Keratinocyte (primary cell): ENCODE measurements at places on chromosomes 11 and 22. TPM values are rescaled to one million over a fixed set of nuclear protein-coding genes. Genes with fewer than 3 reads are reported as not detected.

ARFIP2 gene
- 65.2 to 89.3 TPM (median 66.3 TPM) in 3 replicates for polyA plus RNA-seq

GRCh38 chr11:119717839-119718534 lies 11.0 kb downstream of the NECTIN1 start:
- no peak for DNase-seq

CREB3L1 gene
- polyA plus RNA-seq, result 0.06 to 0.19 TPM in 2 of 3 replicates, not detected in the other

GRCh38 chr11:47571895-47572294 lies 6.5 kb downstream of the PTPMT1 start:
- DNase-seq, result no peak

GRCh38 chr11:11407763-11408084 lies 54.7 kb upstream of the CSNK2A3 start:
- no peak for DNase-seq

CARD18 gene
- polyA plus RNA-seq, result 2.5 to 11.5 TPM (median 10.4 TPM) in 3 replicates

DNA sequence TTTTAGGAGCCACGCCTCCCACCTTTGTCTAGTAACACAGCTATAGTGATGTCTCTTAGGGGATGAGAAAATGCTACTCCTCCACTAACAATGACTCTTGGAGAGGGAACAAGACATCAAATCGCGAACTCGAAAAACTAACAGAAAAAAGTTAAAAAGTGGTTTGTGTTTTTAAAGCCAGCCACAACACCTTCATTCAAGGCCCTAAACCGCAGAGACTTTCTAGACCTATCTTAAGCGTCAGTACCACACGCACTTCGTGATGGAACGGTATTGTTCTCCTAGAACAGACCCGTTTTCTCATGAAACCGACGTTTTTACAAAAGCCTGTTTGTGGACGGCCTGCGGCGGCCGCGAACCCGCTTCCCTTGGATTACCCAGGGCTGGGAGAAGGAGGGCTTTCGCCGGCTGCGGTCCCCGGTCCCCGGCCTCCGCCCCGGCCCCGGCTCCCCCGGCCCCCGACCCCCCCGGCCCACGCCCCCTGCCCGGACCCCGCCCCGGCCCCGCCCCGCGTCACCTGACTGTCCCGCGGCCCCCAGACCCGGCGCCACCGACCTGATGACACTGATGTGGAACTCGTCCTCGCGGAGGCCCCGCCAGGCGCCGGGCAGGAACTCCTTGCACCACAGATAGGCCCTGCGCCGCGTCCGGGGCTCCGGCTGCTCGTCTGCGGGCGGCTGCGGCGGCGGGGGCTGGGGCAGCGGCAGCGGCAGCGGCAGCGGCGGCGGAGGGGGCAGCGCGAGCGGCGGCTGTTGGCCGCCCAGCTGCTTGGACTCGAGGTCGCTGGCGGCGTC lies 718 bp downstream of the CHKA start:
- no peak for DNase-seq

BANF1 gene
- polyA plus RNA-seq, result 112 to 187 TPM (median 154 TPM) in 3 replicates

MACROD1 gene
- 2.7 to 6.7 TPM (median 4.6 TPM) in 3 replicates for polyA plus RNA-seq

GRCh38 chr11:9718147-9718546 lies 54.3 kb downstream of the SWAP70 start:
- DNase-seq, result no peak

DNA sequence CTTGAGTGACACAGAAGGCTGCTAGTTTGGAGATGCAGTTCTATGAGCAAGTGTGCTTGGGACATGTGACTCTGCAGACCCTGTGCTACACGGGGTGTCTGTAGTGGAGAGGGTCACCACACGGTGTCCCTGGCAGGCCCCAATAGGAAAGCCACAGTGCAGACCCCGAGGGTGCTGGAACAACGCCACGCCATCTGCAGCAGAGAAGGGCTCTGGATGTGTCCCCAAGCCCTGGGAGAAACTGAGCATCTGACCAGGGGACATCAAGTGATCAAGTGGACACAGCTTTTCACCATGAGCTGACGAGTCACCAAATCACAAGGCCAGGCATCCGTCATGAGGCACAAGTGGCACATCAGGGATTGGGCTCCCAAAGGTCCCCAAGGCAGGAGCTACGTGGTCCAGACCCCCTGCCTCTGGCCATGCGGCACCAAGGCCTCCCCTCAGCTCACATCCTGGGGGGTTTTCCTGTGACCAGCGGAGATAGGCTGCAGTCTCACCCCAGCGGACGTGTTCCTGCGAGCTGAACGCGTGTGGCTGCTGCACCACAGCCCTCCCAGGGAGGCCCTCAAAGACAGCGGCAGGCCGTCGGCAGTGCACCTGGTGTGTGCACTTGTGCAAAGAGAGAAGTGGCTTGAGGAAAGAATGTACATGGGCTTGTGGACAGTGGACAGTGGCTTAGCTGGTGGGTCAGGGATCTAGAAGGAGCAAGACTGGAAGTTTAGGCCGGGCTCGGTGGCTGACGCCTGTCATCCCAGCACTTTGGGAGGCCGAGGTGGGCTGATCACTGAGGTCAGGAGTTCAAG lies 96.7 kb downstream of the RPS6KA4 start:
- DNase-seq, result no peak

GRCh38 chr11:47337229-47337924 lies 15.1 kb downstream of the MYBPC3 start:
- DNase-seq, result no peak

KIRREL3 gene
- polyA plus RNA-seq, result 0.03 to 0.04 TPM in 2 of 3 replicates, not detected in the other

GRCh38 chr11:17547051-17547577 lies at the start of gene OTOG:
Gene OTOG (plus strand): TSS chr11:17547259. CDS start chr11:17547373, 114 bp downstream.
- no peak for DNase-seq

PACS1 gene
- 10.0 to 28.4 TPM (median 14.9 TPM) in 3 replicates for polyA plus RNA-seq

GRCh38 chr11:128208329-128209137 lies 378.8 kb downstream of the ETS1 start:
- DNase-seq, result peak; percentile 88

DEFB131B gene
- not detected in 3 replicates for polyA plus RNA-seq

DNA sequence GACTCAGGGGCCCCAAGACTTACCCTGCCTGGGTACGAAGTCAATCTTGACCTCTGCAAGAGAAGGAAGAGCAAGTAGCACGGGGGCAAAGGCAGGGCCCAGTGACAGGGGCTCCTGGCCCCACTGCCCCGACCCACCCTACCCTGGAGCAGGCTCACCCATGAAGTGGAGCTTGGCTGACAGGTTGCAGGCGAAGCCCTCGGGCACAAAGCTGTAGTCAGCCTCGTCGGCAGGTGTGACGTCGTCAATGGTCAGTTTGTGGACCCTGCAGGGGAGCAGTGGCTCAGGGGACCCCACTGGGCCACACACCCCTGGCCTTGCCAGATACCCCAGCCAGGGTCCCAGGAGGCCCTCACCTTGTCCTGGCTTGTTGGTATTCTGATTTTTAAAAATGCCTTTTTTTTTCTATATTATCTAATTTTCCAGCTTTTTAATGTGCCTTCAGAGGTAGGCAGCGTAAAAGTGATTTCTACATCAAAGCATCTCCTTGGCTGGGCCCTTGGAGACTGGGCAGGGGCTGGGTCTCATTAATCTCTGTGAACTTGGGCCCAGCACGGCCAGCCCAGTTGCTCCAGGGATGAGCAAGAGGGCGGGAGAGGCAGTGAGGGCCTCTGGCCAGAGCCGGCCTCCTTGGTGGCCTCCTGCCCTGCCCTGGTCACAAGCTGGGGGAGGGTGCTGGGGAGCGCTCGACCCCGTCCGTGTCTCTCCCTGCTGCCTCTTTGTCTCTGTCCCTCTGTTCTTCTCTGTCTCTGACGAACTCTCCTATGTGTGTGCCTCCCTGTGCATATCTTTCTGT lies 11.3 kb downstream of the MYBPC3 start:
- DNase-seq, result no peak

DNA sequence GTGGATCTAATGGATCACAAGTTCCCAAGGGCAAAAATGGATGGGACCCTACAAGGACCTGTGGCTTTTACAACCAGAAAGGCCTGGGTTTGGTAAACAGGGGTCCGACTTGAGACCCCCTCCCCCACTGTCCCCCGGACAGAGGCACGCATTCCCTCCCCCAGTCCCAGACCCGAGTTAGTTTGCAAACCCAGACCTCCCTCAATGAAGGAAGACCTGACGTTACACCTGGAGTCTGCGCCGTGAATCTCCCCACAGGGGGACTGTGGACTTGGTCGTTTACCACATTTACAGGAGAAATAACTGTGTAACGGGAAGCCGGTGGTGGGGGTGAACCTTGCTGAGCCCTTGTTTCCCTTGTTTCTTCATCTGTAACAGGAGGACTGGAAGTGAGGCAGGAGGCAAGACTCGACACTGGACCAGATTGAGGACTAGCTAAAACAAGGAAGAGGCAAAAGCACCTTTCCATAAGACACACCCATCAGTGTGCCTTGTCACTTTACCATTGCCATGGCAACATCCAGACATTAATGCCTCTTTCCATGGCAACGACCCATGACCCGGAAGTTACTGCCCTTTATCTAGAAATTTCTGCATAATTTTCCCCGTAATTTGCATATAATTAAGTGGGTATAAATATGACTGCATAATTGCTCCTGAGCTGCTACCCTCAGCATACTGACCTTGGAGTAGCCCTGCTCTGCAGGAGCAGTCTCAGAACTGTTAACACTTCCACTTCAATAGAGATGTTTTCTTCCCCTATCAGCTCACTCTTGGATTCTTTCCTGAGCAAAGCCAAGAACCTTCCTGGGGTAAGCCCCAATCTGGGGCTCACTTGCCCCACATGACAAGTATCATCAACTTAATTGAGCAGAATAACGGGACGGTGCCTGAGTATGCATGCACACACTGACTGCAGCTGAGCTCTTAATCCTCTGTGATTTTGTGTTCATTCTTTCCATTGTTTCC lies 25.4 kb downstream of the PDGFB start:
- DNase-seq, result no peak

OR52N4 gene
- polyA plus RNA-seq, result 0.23 TPM in 1 of 3 replicates, not detected in the others

- no peak for DNase-seq
These were observed 11.9 kb upstream of the PPP2R1B start for GRCh38 chr11:111778047-111778558.

- DNase-seq, result no peak
These were observed 32.2 kb downstream of the CYTH4 start for GRCh38 chr22:37314315-37315074.

- no peak for DNase-seq
These were observed 182.1 kb upstream of the SORL1-AS1 start for GRCh38 chr11:121634889-121635288.

DNA sequence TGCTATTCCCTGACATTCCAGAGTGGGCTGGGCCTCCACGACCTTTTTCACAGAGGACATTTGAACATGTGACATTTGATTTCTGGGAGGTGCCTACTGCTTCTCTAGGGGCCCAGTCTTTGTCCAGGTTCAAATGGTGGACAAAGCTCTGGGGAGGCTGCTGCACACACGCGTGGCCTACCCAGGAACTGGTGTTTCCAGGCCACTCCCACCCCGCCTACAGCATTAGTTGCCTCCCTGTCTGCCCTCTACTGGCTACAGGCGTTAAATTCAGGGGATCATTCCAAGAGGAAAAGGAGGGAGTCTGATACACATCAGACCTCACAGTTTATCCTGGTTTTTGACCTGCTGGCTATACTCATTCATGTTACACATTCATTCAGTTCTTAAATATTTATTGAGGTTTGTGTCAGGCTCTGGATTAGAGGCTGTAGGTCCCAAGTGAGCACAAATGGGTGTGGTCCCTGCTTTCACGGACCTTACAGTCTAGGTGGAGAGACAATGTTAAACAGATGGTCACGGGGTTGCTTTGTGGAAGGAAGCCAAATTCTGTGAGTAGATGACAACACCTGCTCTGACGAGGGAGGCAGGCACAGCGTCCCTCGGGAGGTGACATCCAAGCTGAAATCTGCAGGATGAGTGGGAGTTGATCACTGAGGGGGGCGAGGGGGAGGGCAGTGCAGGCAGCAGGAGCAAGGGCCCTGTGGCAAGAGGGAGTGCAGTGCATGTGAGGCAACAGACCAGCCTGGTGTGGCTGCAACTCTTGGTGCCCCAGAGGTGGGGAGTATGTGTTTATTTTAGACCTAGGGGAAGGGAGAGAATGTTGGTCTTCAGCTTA lies 11.8 kb downstream of the TUB start:
- peak; percentile 46 for DNase-seq

GRCh38 chr11:40140560-40140959 lies 1318.9 kb downstream of the LRRC4C start:
- DNase-seq, result no peak

GRCh38 chr11:27319072-27319471 lies 43.9 kb downstream of the CCDC34 start:
- no peak for DNase-seq

KRTAP5-6 gene
- polyA plus RNA-seq, result not detected in 3 replicates

DNA sequence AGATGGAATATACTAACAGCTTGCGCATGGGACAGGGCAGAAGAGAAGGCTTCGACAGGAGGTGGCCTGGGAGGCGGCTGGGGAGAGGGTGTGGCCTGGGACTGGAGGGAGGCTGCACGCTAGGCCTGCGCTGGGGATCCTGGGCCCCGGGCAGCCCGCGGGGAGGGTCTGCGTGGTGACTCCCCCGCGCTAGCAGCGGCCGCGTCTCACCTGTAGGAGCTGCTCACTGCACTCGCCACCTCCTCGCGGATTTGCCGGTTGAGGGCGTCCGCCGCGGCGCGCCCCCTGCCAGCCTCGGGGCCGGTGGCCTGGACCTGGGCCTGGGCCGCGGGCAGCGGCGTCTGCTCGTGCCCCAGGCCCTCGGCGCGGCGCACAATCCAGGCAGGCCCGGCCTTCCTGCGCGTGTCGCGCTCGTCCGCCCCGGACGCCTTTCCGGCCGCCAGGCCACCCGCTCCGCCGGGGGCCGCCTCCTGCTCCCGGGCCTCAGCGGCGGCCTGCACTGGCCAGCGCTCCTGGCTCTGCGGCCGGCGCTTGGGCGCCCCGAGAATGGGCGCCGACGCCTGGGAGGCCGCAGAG lies 1.5 kb downstream of the MAP6 start:
- DNase-seq, result no peak

PKP3 gene
- polyA plus RNA-seq, result 125 to 245 TPM (median 127 TPM) in 3 replicates

DNA sequence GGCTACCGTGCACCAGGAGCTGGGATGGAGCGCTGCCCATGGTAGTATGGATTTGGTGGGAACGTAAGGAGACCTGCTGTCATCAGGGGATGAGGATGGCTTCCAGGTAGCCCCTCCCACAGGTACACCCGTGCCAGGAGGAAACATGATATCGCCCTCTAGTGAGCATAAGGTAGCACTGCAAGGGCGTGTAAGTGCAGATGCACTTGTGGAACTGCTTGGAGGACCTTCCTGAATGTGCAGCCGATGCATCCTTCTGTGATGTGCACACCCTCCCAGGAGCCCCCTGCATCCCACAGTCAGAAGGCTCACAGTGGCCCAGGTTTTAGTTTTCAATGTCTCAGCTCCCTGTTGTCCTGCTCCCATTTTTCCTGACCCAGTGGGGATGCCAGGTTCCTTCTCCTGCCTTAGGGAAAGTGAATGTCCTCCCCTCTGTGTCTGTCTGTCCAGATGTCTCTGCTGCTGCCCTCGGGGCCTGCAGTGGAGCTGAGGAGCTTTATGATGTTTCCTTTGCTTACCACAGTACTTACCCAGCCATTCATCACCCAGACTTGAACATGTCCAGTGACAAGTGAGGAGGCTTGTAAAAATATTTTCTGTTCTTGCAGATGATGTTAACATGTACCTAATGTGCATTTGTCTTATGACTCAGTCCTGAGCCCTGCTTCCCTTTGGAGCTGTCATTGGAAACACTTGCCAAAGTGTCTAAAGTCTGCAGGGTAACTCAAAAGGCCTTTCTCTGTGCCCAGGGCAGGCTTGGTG lies 49.2 kb downstream of the DBX1 start:
- peak; percentile 79 for DNase-seq

- DNase-seq, result no peak
These were observed 724.2 kb downstream of the BRD1 start for GRCh38 chr22:49103314-49104059.
